ENCODE measurements at places on chromosomes 3 and 15.

DNA sequence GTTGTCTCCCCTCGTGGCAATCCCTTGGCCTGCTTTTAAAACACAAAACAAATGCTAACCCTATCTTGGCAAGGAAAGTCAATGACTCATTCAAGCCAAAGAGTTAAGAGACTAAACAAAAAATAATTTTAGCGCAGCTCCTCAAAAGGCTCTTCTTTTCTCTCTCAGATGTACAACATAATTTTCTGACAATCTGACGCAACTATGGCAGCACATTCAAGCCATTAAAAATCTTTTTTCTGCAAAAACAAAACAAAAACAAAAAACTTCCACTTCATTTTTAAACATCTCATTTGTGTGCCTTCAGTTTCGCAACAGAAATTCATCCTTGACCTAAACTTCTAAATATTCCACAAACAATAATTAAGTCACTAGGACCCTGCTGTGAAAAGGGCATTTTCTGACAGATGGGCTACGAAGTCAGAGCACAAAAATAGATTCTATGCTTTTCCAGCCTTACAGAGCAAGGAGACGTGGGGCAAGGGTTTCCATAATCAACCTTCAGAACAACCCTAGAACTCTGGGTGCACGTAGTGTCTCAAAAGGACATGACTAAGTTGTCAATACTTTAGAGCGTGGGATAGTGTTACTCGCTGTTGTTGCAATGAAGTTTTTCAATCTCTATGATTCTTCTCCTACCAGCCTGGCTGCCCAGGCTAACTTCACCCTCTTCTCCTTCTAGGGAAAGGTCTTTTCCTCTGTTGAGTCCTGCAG lies 84.3 kb downstream of the MB21D2 start:
- no peak for DNase-seq

- no peak for DNase-seq
These were observed 253.4 kb downstream of the LPP start for GRCh38 chr3:188407158-188407880.

DNA sequence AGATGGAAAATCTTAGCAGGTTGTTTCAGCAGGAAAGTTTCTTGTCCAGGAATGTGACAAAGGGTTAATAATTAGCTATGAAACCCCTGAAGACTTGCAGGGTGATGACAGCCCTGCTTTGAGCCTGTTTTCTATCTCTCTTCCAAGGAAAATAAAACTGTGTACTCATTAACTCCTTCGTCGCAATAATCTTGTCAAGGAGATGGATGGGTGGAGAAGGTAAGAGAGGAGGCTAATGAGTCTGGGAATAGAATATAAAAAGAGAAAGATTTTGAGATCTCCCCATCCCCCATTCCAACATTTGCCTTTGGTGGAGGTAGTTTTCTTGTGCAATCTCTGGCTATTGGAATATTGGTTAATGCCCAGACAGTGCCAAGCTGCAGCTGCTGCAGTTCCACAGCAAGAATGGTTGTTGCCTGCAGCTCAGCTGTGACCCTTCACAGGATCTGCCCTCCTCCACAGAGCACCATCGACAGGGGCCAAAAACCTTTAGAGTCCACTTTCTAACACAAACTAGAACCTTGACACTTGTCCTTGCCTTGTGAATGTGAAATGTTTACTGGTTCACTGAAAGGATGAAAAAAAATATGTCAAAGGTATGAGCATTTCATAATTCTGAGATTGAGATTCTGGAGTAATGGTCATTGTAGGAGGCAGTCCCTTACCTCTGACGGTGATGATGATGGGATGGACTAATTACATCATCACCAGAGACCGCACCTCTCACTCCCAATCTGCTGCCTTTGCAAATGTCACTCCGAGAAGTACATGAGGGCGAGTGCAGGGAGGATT lies 4.2 kb upstream of the LRIG1 start:
- DNase-seq = no peak

DNA sequence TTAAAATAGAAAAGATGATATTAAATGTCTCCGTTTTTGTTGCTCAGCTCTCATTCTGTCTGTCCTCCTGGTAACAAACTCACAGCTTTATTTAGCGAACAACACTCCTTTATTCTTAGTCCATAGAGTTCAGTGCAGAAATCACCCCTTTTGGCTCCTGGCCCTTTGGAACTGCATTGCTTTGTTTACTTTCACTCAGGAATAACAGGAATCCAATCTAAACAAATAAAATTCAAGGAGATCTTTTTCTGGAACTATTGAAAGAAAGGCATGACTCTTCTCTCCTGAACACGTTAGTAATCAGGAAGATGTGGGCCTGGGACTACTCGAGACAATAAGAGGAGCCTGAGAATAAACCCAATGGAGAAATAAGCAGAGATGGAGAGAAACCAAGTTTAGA lies 409.2 kb downstream of the DIPK2A start:
- DNase-seq = no peak

- DNase-seq = no peak
These were observed 102.7 kb downstream of the IMPG2 start for GRCh38 chr3:101217472-101218245.

DNA sequence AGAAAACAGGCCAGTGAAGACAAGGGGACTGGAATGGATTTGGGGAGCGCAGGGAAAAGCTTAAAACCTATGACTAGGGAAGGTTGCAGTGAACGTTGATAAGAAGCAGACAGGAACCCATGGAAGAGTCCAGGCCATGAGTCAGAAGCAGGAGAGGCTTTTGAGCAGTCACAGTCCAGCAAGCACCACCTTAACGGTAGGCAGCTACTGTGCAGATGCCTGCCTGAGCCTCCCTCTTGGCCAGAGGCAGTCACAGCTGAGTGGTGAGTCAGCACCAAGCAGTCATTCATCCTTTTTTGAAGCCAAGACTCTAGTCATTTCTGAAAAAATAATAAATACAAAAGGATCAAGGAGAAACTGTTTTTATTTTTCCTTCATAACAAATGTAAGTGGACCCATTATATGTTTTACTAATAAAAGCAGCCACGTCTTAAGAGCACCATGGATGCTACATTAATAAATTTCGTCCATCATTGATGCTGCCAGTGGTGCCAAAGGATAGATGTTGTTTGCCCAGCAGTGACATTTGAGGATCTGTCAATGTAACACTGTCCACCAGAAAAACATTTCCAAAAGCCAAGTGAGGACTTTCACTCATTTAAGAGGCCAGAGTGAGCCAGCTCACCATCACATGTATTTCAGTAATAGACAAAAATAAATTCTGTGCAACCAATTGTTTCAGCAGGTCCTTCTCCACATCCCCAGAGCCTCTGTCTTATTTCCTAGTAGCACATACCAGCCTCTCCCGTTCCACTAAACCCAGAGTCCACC lies 42.1 kb upstream of the ACTC1 start:
- DNase-seq = no peak

DNA sequence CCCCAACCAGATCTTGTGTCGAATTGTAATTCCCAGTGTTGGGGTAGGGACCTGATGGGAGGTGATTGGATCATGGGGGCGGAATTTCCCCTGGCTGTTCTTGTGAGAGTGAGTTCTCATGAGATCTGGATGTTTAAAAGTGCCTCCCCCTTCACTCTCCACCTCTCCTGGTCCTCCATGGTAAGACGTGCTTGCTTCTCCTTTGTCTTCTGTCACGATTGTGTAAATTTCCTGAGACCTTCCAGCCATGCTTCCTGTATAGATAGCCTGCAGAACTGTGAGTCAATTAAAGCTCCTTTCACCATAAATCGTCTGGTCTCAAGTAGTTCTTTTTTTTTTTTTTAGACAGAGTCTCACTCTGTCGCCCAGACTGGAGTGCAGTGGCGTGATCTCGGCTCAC lies 42.3 kb downstream of the NR1D2 start:
- DNase-seq = no peak

DNA sequence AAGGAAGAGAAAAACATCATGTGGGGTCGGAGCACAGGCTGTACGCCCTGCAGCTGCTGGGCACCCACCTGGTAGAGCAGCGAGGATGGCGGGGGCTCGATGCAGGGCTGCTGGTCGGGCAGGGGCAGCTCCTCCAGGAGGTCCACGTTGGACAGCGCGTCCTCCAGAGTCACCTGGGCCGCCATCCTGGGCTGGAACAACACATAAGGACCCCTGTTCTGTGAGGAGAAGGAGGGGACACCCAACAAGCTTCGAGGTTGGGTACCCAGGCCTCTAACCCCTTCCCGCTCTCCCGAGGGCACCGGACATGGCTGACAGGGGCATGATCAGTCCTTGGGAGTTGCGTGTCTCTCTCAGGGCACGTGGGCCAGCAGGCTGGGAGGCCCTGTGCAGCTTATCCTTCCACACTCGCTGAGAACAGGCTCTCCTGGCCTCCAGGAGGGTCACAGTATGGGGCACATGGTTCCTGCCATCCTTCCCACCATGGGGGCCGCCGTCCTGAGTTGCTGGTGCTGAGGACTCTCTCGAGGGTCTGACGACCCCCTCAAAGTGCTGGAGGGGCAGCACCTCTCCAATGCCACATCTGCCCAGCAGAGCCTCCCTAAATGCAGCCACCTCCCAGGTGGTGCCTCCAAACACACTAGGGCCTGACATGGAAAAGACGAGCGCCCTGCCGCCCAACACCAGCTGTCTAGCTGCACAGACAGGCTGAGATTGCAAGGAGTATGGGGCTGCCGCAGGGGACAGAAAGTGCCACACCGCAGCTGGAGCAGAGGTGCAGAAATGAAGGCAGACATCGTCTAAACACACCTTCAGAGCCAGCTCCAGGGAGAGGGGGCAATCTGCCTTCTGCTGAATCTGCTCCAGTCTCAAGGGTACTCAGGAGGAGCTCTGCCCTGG lies 32.8 kb downstream of the CYFIP1 start:
- peak; percentile 62 for DNase-seq
